ENCODE measurements at places on chromosomes 5 and 9.

DNA sequence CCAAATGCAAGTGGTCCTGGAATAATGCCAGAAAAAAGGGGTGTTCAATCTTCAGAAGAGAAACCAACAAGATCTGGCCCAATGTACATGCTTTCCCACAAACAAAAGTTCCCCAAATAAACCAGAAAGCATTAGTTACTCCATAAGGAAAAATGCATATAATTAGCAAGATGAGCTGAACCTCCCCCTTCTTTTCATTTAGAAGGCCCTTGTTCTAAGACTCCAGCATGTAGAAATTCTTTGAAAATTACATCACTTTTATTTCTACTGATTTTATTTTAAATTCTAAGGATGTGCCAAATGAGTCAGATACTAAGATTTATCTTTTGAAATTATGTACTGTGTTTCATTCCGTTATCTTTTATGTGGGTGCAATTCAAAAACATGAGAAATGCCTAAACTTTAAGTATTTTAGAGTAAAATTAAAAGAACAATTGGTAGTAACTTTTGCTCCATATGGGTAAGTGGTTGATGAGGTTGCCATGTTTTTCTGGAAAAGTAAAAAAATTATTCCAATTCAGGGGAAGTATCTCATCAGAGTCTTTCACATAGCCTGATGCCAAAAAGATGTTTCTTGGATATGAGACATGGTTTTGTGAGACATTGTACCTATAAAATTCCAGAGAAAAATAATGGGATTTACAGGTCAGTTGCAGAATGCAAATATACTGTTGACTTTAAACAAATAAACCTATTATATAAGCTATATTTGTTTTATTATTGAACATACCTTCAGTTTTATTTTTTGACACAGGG lies 106.5 kb upstream of the CCDC112 start:
- no peak for DNase-seq

DNA sequence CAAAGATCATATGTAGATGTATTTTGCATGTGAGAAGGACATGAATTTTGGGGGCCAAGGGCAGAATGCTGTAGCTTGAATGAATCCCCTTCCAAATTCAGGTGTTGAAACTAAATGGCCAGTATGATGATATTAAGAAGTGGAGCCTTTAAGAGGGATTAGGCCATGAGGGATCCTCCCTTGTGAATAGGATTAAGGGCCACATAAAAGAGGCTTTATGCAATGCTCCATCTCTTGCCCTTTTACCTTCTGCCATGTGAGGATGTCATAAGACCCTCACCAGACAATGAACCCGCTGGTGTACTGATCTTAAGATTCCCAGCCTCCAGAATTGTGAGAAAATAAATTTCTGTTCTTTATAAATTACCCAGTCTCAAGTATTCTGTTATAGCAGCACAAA lies 206.1 kb downstream of the YTHDC2 start:
- no peak for DNase-seq

DNA sequence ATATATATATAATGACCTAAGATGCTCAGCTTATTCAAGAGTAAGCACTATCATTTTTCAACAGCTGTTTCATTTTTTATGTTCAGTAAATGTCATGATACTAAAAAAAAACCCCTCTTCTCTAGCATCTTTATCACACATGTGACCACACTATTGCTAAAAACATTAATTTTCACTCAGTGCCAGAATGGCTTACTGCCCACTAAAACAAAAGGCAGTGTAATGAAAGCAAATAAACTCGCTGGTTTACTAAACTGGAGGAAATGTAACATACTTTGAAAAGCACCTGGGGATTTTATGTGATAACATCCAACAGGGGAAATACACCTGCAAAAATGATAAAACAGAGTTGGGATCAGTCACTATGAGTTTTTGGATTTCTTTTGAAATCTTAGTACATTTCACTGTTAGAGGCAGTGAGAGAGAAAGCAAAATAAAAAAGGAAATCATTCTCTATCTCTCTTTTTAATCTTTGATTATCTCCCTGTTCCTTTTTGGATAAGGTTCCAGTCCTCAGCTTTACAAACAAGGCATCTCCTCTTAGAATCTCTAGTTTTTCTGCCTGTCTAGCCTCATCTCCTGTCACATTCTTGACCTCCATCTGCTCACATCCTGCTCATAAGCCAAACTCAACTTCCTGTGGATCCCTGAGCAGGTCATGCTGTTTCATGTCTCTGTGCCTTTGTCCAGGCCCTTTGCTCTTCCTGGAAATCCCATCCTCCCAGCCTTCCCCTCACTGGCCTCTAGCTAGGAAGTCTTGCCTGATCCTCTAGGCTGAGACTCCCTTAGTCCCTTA lies 338.0 kb downstream of the MAN2A1 start:
- no peak for DNase-seq

DNA sequence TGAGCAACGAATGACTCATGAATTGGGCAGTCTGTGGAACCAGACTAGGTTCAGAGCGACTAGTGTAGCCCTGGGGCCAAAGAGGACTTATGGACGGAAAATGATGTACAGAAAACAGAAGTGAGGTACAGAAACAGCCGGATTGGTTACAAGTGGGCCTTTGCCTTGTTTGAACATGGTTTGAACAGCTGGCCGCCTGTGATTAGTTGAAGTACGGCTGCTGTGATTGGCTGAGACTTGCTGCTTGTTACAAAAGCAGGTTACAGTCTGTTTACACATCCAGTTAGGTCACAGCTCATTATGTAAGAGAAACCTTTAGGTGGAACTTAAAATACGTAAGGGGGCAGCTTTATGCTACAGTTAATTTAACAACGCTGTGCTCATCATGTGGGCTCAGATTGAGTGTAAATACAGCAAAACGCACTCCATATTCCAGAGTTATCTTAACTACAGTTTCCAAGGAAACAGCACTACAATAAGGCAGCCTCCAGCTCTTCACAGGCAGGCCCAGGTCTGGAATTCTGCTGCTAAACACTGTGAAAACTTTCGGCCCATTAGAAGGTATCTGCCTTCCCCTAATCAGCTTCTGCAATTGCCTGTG lies 6.5 kb downstream of the AMACR start:
- no peak for DNase-seq

GRCh38 chr9:114861922-114862605 lies 56.2 kb upstream of the TNFSF15 start:
- no peak for DNase-seq

DNA sequence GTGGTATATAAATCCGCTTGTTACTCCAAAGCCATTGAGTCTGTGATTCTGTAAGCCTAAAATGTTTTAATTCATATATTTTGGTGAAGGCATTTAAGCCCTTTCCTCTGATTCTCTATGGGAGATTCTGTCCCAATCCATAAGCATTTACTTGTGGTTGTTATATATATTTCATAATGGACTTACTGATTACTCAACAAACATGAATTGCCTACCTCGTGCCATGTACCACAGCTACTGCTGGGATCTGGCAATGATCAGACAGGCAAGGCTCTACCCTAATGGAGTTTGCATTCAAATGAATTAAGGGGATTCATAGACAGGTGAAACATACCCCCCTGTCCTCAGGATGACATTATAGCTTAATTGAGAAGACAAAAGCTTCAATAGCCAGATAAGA lies 54.5 kb downstream of the C9orf152 start:
- no peak for DNase-seq

GRCh38 chr9:81621785-81622259 lies 67.5 kb downstream of the TLE1 start:
- DNase-seq = no peak

- no peak for DNase-seq
These were observed 25.0 kb downstream of the WDR36 start for GRCh38 chr5:111117136-111117535.

DNA sequence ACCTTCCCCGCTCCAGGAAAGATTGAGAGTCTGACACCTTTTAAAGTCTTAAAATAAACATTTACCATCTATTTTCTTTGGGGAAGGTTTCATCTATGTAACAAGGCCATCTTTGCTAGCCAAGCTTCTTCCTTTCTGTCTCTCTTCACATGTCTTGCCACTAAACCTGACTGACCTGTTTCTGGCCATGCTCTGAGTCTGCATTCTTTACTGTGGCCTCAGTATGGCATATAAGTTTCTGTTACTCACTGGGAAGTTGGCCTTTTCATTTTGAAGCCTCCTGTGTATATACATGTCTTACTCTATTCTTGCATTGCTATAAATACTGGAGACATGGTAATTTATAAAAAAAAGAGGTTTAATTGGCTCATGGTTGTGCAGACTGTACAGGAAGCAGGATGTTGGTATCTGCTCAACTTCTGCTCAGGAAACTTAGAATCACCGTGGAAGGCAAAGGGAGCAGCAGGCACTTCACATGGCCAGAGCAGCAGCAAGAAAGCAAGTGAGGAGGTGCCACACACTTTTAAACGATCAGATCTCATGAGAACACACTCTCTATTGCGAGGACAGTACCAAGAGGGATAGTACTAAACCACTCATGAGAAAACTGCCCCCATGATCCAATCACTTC lies 48.1 kb downstream of the KCNV2 start:
- no peak for DNase-seq

DNA sequence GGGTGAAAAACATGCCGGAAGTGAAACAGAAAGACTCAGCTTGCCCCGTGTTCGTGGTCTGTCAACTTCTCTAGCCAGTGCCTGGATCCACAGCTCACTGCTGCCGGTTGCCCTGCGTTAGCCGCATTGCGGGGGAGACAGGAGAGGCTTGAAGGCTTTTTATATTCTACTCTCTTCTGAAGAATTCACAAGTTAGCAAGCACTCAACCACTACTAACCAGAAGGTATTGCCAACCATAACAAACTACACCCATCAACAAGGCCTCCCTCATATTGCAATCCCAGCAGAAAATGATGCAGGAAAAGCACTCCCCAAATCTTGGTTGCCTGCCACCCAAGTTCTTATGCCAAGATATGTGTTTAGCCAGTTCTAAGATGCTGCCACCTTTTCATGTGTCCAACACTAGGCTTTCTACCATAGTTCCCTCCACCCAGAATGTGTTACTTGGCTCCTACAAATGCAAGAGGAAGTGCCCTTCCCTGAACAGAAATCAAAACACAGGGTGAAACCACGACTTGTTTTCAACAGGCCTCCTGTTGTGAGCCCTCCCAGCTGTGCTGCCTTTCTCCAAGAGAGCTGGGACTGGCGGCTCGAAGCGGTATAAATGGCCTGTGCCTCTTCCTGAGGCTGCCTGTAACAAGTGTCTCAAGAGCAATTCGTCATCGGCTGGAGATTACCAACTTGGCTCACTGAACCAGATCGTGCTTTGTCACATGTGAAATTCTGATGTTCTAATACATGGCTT lies 129.0 kb downstream of the SNX18 start:
- peak; percentile 75 for DNase-seq

DNA sequence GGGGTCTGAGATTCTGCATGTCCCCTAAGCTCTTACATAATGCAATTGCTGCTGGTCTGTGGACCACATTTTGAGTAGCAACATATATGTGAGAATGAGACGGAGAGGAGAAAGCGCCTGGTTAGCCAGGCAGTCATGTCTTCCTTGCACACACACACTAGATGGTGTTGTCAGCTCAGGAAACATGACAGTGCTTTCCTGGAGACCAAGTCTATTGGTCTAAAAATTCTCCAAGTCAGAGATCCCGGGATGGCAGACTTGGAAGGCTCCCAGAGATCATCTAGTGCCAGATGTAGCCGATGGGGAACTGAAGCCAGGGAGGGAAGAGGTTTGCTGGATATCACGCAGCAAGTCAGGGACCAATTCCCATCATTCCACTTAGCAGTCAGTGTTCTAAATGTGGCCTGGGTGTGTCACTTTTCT lies 53.4 kb downstream of the GALNT12 start:
- DNase-seq = no peak

DNA sequence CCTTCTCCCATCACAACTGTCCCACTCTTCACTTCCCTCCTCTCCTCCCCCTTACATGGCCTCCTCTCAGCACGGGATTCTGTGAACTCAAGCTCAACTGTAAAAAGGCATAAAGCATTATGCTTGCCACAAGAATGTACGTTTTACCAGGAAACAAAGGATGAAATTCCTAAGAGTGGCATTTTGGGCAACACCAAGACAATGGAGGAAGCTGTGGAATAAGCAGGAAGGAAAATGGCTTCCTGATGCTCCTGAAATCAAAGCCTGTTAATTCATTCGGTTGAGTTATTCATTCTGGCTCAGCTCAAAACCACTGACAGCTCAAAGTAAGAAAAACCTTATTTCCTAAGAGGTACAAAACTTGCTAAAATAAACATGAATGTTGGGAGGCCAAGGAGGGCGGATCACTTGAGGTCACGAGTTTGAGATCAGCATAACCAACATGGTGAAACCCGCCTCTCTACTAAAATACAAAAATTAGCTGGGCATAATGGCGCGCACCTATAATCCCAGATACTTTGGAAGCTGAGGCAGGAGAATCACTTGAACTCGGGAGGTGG lies 40.8 kb upstream of the DMRT1 start:
- no peak for DNase-seq

DNA sequence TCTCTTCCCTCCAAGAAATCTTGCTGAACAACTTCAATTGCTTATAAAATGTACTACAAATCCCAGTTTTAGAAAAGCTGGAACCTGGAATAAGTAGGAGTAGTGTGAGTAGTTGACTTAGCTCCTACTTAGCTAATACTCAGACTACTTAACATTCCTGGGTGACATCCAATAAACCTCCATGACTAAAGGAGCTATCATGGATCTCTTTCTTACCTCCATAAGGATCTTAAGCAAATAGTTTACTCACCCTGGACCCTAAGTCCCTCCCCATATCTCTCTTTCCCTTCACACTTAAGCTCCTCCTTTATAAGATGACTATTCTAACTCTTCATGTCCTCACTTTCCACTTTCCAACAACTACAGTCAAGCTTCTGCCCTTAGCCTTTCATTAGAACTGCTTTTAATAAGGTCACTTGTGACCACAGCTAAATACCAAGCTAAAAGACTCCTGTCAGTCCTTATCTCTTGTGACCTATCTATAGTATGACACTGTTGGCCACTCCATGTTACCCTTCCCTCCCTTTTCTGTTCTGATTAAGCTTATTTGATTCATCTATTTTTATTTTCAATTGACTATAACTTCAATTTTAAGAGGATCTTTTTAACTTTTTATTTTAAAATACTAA lies 194.9 kb downstream of the RFX3 start:
- no peak for DNase-seq

GRCh38 chr9:125075997-125076396 lies 67.3 kb downstream of the SCAI start:
- DNase-seq = no peak

DNA sequence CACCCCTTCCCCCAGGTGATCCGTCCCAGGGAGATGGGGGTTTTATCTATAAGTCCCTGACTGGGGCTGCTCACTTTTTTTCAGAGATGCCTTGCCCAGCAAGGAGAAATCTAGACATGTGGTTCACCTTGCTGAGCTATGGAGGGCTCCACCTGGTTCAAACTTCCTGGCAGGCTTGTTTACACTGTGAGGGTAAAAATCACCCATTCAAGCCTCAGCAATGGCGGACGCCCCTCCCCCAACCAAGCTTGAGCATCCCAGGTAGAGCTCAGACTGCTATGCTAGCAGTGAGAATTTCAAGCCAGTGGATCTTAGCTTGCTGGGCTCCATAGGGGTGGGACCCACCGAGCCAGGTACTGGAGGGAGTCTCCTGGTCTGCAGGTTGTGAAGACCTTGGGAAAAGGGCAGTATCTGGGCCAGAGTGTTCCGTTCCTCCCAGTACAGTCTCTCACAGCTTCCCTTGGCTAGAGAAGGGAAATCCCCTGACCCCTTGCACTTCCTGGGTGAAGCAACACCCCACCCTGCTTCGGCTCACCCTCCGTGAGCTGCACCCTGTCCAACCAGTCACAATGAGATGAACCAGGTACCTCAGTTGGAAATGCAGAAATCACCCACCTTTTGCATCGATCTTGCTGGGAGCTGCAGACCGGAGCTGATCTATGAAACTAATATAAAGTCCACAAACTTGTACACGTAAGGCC lies 231.7 kb downstream of the CTNND2 start:
- DNase-seq = no peak

All from GM13977 (cell line).